ENCODE measurements at places on chromosomes 6 and 20.

DNA sequence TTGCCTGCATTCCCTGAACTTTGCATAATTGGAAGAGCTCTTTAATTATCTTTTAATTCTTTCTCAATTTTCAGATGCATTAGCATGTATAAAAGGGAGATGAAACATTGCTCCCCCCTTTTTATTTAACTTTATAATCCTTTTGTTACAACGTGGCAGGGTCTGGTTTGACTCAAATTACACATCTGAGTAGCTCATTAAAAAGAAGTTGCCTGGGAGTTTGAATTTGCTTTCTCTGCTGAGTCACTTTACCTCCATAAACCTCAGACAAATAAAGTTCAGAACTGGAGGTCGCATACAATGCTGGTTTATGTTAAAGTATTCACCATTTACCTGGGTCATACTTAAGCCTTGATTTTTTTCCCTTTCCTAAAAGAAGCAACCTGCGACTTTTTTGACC, 495.2 kb downstream of the PREX1 start:
- no peak for DNase-seq

- DNase-seq: no peak
These were observed 12.0 kb upstream of the ADGRF5 start for GRCh38 chr6:46933751-46934150.

DNA sequence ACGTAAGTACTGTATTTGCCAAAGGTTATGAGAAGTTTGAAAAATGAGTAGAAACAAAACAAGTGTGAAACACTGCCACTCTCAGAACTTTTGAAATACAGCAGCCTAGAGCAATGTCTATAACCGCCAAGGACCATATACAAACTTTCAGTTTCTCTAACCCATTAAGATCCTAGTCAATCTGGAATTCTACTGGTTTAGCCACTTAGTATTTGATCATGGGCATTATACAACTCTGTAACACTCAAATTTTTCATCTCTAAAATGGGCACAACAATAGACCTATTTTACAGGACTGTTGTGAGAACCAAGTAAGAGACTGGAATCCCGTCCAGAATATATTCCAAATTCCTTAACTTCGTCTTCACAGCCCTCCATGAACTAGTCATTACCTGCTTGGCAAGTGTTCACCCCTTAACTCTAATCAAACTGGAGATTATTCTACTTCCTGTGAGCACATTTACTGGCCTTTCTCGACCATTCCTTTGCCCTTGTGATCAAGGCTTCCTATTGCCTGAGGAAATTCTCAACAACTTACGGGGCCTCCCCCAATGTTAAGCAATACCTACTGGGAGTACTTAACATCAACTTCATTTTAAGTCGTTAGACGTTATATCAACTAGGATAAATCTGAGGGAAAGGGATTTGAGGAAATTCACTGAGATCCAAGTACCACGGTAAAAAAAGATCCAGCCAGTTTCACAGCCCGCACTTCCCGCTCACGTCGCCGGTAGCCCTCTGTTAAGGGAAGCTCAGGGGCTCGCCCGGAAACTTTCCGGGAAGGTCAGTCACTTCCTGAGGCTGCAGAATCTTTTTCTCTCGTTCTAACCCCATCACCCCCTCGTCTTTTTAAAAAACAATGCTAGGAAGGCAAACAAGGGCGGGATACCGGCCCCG, 1.1 kb downstream of the EIF2S2 start:
- peak; percentile 25 for DNase-seq

GRCh38 chr20:32609111-32609773, 24.1 kb upstream of the NOL4L start:
- no peak for DNase-seq

- no peak for DNase-seq
These were observed 425.4 kb upstream of the RNF217 start for GRCh38 chr6:124536842-124537191.

DNA sequence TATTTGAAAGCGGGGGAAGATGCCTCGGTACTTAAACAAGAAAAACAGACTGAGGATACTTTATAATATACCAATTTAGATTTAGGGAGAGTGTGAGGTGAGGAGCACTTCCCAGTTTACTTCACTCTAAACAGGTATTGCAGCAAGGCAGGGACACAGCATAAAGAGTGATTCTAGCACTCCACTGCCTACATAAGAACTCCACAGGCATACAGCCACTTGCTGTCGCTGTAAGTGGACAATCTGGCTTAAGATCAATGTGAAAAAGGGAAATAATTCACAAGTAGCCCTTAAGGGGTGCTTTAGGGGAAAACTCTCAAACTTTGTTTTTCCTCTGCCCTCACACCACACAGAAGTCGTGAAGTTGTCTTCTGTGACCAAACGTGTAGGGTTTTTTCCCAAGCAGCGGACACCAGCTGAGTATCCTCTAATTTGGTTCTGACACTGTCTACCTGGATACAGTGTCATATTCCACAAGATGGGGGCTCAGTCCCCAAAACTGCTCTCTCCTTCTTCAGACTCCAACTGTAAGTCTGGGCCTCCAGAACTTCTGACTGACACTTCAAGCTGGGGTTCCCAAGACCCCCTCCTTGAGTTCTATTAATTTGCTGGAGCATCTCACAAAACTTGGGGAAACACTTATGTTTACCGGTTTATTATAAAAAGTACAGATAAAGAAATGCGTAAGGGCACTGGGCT, 9.3 kb downstream of the ADNP start:
- no peak for DNase-seq

- no peak for DNase-seq
These were observed 747.2 kb downstream of the KHDRBS2 start for GRCh38 chr6:61538801-61539200.
